ENCODE measurements at places on chromosomes 11 and 22. TPM values are rescaled to one million over a fixed set of nuclear protein-coding genes. Genes with fewer than 3 reads are reported as not detected.

DNA sequence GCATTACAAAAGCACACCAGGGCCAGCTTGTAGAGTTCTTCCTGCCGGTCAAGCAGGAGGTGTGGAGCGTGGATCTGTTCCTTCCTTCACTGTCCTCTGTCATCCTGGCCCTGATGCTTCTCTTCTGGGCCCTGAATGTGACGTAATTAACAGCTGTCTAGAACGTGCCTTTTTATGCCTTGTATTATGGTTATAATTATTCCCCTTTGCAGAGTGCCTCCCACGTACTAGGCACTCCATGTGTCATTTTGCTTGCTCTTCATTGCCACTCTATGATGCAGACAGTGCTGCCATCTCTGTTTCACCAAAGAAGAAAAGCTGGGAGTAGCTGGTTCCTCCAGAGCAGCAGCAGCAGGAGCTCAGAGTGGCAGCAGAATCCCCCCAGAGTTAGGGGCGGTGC lies 132.1 kb upstream of the TTC12 start:
- no peak for DNase-seq

GRCh38 chr11:88604260-88604659 lies 266.7 kb upstream of the CTSC start:
- no peak for DNase-seq

GRCh38 chr11:26974069-26974783 lies 19.7 kb upstream of the FIBIN start:
- no peak for DNase-seq

DNA sequence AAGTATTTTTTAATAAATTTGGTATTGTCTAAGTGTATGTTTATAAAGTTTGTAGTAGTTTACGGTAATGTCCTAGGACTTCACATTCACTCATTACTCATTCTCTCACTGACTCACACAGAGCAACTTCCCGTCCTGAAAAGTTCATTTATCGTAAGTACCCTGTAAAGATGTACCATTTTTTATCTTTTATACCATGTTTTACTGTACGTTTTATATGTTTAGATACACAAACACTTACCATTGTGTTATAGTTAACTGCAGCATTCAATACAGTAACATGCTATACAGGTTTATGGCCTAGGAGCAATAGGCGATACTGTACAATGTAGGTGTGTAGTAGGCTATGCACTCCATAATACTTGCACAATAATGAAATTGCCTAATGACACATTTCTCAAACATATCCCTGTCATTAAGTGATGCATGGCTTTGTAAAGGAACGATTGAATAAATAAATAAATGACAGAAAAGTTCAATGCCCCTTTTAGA lies 12.5 kb upstream of the CARD18 start:
- DNase-seq = no peak

GRCh38 chr22:47625531-47626427 lies 863.3 kb downstream of the TBC1D22A start:
- no peak for DNase-seq

- no peak for DNase-seq
These were observed 1.3 kb upstream of the FAM118A start for GRCh38 chr22:45308391-45308956.

DNA sequence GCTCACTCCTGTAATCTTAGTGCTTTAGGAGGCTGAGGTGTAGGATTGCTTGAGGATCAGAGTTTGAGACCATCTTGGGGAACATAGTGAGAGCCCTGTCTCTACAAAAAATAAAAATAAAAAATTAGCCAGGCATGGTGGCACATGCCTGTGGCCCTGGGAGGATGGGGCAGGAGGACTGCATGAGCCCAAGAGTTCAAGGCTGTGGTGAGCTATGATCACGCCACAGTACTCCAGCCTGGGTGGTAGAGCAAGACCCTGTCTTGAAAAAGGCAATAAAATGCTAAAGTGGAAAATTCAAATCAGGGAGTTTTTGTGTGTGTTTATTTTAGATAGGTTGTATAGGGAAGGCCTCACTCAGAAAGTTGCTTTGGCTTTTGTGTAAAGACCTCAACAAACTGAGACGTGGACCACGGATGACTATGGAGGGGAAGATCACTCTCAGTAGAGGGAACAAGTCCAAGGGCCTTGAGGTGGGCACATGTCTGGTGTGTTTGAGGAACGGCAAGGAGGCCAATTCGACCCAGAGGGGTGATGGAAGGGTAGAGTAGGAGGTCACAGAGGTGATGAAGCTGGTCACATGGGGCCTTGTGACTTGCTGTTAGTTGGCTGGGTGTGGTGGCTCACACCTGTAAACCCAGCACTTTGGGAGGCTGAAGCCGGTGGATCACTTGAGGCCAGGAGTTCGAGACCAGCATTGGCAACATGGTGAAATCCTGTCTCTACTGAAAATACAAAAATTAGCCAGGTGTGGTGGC lies 35.7 kb downstream of the WEE1 start:
- DNase-seq = no peak

DNA sequence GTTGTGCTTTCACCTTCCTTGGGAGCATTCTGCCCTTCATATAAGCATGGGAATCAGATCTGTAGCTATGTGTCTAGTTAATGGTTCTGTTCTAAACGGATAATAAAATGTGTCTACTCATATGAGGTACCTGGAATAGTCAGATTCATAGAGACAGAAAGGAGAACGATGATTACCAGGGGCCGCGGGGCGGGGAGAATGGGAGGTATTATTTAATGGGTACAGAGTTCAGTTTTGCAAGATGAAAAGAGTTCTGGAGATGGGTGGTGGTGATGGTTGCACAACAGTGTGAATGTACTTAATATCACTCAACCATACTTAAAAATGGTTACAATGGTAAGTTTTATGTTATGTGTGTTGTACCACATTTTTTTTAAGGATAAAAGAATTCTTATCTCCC lies 10.0 kb upstream of the ABCC8 start:
- DNase-seq = no peak

GRCh38 chr11:94315664-94316063 lies 11.3 kb downstream of the IZUMO1R start:
- DNase-seq = no peak

DNA sequence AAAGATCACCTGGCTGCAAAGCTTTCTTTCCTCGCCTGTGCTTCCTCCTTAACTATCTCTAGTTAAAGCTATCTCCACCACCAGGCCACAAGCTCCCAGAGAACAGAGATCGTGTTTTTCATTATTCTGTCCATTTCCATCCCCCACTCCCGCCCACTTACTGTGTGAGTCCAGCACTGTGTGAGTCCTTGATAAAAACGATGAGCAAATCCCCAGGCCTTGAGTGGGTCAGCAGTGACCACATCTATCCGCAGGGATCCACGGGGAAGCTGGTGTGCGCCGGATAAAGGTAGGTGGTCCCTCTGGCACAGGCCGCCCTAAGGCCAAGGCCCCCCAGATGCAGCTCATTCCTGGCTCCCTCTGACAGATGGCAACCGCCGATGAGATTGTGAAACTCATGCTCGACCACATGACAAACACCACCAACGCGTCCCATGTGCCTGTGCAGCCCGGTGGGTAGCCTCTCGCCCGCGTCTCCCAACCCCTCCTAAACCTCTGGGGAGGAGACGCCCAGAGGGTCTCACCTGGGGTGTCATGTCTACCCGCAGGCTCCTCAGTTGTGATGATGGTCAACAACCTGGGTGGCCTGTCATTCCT lies 9.3 kb downstream of the TKFC start:
- DNase-seq = no peak

DNA sequence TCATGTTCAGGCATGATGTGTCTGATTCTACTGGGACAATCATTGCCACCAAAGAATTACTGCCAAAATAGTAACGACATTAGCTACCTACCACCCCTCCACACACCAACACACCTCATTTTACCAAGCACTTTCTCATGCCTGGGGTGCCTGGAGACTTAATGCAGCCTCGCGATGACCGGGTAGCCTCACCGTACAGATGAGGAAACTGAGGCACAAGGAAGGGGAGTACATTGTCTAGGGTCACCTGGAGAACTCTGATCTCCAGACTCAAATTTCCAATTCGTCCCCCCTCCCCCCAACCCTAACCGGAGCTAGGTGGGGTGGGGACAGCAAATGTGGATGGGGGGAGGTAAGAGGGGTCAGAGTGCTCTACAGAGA lies 2.7 kb upstream of the RTN4RL2 start:
- DNase-seq = no peak

- DNase-seq = no peak
These were observed 72.4 kb upstream of the BIRC3 start for GRCh38 chr11:102244681-102245409.

DNA sequence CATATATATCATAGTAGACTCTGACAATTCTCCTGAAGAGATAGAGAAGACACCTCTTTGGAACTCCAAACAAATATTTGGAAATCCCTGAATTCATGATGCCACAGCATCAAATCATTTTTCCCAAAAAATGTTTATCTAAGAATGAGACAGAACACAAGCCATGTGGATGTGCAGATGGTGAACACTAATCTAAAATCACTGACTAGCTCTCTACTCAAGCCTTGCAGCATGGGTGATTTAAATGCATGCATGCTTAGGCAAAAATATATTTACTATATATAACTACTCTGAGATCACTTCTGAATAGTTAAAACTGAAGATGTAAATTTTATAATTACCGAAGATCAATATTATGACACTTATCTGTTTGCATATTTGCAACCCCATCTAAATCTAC lies 289.9 kb downstream of the GUCY1A2 start:
- no peak for DNase-seq

- no peak for DNase-seq
These were observed 27.2 kb downstream of the BSX start for GRCh38 chr11:122954455-122954854.

Gene SMIM35
- total RNA-seq = 0.40 TPM

Gene COA4
- total RNA-seq = 106 TPM

Gene ZNF74
- 15.3 TPM for total RNA-seq

Gene RCOR2
- total RNA-seq = 0.11 TPM

Gene LTBP3
- 33.2 TPM for total RNA-seq

Gene APLP2
- total RNA-seq = 58.5 TPM

Gene CCDC89
- 0.22 TPM for total RNA-seq

Gene HOATZ
- total RNA-seq = not detected

Gene TSPAN32
- total RNA-seq = 7.4 TPM
